Fibroblast of skin of left quadriceps (primary cell): ENCODE measurements at places on chromosomes 6 and 20.

GRCh38 chr6:64520050-64520449 lies 884.4 kb downstream of the PHF3 start:
- DNase-seq = peak; percentile 75

GRCh38 chr6:63816401-63816981 lies 180.9 kb downstream of the PHF3 start:
- DNase-seq = no peak

GRCh38 chr20:37526238-37526838 lies 1.3 kb downstream of the BLCAP start:
- no peak for DNase-seq

- no peak for DNase-seq
Measured at GRCh38 chr6:24779416-24780016, 4.8 kb downstream of the GMNN start.

GRCh38 chr20:42399802-42400201 lies 781.6 kb upstream of the CHD6 start:
- DNase-seq = no peak

GRCh38 chr6:142953373-142954273 lies 8.6 kb upstream of the HIVEP2 start:
- no peak for DNase-seq

GRCh38 chr20:3021777-3022176 lies 21.6 kb upstream of the GNRH2 start:
- DNase-seq = no peak

DNA sequence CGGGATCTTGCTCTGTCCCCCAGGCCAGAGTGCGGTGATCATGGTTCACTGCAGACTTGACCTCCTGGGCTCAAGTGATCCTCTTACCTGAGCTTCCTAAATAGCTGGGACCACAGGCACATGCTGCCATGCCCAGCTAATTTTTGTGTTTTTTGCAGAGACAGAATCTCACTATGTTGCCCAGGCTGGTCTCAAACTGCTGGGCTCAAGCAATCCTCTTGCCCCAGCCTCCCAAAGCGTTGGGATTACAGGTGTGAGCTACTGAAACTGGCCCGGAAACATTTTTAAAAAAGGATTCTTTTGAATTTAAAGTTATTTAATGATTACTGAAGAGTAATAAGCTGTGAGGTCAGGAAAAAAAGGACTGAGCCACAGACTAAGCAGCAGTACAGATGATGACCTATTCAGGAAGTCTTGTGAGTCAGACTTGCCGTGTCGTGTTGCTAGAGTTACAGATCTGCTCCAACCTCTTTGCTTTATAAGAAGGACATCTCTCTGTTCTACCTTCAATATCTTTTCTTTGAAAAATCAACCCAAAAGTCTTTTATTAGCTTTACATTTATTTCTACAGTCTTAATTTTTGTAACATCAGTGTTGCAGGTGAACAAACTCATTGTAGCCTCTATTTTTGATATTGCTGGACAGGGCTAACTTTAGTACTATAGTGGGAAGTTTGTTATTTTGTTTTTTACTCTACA lies 108.7 kb downstream of the NCOA3 start:
- DNase-seq = peak; percentile 22

GRCh38 chr6:96783307-96783706 lies 54.0 kb downstream of the GPR63 start:
- no peak for DNase-seq

DNA sequence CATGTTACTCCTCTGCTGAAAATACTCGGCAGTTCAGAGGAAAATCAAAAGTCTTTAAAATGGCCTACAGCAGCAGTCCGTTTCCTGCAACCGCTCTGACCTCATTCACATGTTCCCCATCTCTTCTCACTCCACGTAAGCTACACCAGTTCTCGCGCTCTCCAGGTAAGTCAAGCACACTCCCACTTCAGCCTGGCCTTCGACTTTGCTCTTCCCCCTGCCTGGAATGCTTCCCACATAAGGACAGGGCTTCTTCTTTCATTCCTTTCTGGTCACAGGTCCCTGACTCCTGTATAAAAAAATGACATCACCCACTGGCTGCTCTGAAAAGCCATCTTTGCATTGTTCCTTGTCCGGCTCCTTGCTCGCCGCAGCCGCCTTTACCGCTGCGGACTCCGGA lies 42.7 kb downstream of the MGME1 start:
- DNase-seq = no peak

DNA sequence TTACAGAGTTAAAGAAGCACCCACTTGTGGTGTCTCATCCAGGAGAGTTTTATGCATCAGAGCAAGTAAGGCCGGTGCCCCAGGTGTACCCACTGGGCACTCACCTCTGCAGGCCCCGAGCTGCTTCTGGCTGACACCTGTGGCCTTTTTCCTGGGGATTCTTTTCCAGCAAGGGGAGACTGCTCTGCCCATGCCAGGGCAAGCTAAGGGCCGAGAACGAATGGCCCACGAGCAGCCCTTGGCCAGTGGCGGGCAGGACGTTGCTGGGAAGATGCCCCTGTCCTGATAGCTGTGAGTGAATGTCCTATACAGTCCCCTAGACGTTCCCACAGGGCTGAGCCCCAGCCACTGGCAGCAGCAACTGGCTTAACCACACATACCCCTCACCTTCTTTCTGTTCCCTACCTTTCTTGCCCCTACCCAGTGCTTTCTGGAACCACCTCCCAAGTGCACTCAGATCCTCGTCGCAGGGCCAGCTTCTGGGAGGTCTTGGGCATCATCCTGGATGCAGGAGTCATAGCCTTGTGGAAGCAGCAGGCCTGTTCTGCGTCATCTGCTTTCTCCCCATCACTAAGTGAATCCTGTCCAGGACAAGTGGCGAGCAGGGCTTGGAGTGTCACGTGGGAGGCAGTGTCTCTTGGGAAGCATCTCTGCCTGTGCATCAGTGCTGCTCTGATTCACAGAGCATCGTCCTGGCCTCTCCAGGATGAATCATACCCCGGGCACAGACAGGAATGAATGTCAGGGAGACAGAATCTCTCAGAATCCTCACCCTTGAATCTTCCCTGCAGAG lies 32.5 kb downstream of the SYNDIG1 start:
- DNase-seq = peak; percentile 81

GRCh38 chr6:32983964-32984621 lies 15.7 kb downstream of the BRD2 start:
- DNase-seq = no peak

- DNase-seq = no peak
Measured at GRCh38 chr6:46013639-46014038, 2.0 kb downstream of the CLIC5 start.

- DNase-seq = no peak
Measured at GRCh38 chr6:137799950-137800568, 67.0 kb upstream of the TNFAIP3 start.

DNA sequence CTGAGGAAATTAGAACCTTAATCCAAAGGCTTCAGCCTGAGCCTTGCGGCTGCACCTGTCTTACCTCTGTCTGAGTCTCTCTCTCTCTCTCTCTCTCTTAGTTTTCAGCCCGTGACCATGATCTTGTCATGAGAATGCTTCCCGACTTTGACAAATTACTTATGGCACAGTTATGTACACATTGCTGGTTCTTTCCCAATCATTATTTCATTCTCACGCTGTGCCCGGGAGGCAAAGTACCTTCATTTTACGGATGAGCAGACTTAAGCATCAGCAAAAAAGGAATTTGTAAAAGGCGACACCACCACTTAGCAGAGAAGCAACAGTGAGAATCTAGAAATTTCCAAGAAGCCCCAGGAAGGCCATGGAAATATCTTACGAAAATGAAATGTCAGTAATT lies 54.6 kb downstream of the GMPR start:
- DNase-seq = no peak

DNA sequence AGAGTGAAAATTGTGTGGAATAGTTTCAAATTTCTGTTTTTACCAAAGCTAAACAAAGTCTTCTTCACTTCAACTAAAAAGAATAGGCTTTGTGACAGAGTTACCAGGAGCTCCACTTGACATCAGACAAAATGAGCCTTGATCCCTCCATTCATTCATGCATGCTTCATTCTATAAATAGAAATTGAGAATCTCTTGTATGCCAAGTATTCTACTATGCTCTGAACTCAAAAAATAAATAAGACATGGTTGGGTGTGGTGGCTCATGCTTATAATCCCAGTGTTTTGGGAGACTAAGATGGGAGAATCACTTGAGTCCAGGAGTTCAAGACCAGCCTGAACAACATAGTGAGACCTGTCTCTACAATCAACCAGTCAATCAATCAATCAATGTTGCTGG lies 236.6 kb upstream of the FAM83B start:
- no peak for DNase-seq
